ENCODE measurements at places on chromosomes 11 and 22.

- DNase-seq: no peak
Measured at GRCh38 chr11:126963603-126964363, 36.8 kb downstream of the KIRREL3 start.

DNA sequence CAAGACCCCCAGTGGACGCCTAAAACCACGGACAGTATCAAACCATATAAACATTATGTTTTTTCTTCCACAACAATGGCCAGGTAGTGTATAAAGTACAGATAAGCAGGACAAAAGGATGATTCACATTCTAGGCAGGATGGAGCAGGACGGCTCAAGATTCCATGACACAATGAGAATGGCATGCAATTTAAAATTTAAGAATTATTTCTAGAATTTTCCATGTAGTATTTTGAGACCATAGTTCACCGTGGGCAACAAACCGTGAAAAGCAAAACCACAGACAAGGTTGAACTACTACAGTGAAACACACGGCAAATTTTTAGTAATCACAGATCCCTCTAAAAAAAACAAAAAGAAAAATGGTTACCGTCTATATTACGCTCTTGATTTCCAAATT, 7.5 kb downstream of the NARS2 start:
- no peak for DNase-seq

- no peak for DNase-seq
Measured at GRCh38 chr22:25569361-25569760, 4.9 kb downstream of the GRK3 start.

DNA sequence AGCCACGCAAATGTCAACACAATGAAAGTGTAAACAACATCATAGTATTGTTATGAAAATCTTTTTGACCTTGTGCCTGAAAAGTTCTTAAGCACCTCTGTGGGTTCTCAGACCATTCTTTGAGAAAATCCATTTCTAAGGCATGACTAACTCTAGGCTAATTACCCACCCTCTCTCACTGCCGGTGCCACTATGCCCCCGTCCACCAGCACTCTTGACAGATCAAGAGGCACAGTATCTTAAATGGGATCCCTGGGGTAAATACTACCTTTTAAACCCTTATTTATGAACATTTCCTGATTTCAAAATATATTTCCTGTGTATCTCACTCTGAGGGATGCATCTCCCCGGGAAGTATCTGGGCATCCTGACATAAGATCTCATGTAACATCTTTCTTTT, 607.5 kb downstream of the METTL15 start:
- DNase-seq: no peak

DNA sequence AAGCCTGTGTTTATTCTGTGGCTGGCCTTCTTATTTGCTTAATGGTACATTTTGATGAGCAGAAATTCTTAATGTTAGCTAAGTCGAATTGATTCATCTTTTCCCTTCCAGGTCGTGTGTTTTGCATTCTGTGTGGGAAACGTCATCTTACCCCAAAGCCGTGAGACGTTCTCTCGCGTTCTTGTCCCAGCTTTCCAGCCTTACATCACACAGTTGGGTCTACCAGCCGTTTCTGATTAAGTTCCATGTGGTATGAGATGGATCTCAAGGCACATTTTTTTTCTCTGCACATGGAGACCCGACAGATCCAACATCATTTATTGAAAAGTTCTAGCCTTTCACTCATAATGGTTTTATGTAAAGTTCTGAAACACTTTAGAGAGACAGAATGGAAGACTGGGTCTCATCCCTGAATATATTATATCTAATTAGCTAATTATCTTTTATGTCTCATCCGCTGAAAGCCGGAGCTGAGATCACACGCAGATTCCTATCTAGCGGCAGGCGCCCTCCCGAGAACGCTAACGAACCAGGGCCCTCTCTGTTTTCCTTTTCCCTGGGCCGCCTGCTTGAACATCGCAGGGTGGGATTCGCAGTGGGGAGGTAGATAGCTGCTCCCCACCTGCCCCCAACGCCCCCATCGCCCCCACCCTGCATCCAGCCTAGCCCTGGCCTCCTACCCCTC, 1162.2 kb downstream of the BRD1 start:
- no peak for DNase-seq

DNA sequence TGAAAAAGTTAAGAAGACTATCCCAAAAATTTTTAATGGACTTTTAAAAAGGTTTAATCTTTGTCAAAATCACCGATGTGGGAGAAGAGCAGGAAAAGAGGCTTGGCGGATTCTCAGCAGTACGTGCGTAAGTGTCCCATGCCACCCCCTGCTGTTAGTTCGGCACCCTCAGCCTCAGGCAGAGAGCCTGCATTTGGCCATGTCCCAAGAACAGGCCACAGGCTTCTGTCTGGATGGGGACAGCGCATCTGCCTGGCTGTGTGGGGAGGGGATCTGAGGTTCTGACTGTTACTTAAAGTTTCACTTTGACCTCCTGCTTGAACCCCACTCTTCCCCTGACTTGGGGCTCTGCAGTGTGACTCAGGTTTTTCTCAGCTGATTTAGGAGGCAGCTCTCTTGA, 35.3 kb downstream of the EXT2 start:
- no peak for DNase-seq

- DNase-seq: no peak
Measured at GRCh38 chr22:19291218-19291579, 320 bp downstream of the CLTCL1 start.

- no peak for DNase-seq
Measured at GRCh38 chr11:57466680-57467079, 6.4 kb downstream of the RTN4RL2 start.

DNA sequence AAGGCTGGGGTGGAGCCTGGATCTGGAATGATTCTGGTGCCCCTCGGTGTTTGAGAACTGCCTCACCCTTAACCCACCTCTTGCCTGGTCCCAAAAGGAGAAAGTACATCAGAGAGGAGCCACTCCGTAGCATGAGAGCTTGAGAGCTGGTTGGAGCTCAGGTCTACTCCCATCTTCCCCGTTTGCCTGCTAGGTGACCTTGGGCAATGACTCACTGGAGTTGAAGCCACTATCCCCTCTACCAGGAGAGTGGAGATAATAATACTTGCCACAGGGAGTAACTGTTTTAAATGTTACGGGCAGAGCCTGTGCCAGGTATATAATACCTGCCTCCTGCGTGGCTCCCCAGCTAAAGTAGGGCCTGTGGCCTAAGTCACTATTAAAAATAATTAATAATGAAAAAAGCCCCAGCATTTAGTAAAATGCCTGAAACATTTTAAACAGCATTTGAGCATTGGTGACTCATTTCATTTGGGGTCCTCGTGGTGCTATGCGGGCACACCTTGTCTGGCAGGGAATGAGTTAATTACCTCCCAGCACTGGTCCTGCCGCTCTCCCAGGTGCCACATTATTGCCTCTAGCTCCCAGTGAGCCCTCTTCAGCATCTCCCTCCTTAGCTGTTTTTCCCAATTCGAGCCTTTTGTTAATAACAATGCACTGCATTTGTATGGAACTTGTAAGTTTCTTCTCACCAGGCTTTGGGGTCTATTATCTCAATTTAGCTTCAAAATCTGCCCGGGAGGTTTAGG, 22.5 kb downstream of the CYTH4 start:
- DNase-seq: no peak

Measured in stimulated activated CD8-positive, alpha-beta memory T cell treated with anti-CD3 and anti-CD28 coated beads, Interleukin-4, amount 100 ng/mL, for 1 hour (primary cell).